ENCODE measurements at places on chromosomes 1 and 21.

DNA sequence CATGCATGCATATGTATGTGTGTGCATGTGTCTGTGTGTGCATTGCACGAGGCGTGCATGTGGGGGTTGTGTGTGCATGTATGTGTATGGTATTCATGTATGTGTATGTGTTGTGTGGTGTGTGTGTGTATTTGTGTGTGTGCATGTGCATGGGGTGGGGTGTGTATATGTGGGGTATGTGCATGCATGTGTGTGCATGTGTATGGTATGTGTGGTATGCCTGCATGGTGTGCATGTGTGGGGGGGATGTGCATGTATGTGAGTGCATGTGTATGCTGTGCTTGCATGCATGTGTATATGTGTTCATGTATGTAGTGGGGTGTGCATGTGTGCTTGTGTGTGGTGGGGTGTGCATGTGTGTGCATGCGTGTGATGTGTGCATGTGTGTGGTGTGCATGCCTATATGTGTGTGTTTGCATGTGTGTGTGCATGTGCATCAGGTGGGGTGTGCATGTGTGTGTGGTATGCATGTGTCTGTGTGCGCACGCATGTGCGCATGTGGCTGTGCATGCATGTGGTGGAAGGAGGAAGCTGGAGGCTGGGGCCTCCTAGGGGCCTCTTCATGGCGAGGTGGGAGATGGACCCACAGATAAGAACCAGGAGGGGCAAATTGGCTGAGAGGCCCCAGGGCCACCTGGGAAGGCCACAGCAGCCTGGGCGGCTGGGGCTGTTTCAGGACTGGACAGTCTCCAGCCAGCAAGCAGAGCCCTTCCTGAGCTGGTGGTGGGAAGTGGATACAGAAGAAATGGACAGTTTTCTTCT lies 35.9 kb upstream of the ARF1 start:
- no peak for DNase-seq

DNA sequence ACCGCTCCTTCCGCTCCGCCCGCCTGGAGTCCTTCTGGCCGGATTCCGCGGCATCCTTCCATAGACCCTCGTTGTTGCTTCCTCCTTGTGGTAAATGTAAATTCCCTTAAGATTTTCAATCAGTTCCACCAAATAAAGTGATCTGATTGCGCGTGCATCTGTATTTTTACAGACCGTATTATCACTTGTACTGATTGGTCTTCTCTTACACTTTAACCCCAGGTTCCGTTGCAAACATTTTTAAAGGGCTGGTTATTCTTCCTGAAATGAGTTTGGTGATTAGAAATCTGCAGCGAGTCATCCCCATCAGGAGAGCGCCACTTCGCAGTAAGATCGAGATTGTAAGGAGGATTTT lies 483 bp downstream of the YBEY start:
- no peak for DNase-seq

DNA sequence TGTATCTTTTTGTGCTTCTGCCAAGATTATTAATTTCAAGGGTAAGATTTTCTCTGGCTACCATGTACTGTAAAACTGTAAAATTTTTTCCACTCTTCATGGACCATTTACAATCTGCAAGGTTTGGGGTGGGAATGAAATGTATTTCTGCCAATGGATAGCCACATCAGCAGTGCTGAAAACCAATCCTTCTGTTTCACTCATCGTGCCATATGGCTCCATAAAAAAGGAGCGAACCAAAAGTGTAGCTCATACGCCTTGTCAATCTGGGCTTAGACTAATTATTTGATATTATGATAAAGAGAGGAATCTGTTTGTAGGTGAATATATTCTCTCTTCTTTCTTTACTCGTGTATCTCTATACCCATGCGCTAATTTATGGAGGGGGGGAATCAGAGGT lies 3.0 kb upstream of the SLC44A5 start:
- DNase-seq: no peak

DNA sequence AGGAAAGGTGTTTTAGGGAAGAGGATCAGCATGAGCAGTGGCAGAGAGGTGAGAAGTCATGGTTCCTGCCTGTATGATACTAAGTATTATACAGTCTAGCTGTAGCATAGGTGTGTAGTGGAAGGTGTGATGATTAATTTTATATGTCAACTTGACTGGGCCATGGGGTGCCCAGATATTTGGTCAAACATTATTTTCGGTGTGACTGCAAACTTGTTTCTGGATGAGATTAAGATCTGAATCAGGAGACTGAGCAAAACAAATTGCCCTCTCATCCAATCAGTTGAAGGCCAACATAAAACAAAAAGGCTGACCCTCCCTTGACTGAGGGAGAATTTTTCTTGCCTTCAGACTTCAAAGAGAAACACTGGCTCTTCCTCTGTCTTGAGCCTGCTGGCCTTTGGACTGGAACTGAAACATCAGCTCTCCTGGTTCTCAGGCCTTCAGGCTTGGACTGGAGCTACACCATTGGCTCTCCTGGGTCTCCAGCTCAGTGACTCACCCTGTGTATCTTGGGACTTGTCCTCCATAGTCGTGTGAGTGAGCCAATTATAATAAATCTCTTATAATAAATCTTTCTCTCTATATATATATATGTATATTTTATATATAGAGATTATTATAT lies 6.8 kb upstream of the CDC42 start:
- no peak for DNase-seq

DNA sequence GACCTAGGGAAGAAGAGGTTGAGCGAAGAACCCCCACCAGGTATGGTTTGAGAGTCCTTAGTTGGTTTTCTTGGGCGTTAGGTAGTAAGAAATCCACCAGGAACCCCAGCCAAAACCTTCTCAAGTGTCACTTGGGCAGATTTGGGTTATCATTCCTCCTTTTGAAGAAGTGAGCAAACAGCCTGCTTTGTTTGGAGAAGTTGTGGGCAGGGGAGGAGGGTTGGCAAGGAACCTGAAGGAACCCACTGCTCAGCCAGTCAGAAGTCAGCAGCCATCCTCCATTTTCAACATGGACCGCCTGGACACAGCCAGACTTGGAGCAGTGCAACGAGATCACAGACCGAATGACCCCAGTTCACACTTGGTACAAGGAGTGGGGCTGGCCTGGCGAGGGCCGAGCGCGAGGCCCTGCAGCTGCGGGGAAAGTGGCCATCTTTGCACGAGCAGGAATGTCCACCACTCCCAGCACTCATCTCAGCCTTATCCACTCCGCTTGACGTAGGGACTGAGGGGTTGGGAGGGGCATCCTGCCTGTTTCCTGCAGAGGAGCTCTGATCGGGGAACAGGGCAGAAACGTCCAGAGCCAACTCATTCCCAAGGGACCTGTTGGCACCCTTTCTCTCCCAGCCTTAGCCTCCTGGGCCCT lies 7.2 kb downstream of the ADPRS start:
- no peak for DNase-seq

- no peak for DNase-seq
Observed at GRCh38 chr1:201291916-201292315, 8.6 kb downstream of the PKP1 start.

- no peak for DNase-seq
Observed at GRCh38 chr1:202656057-202656456, 54.2 kb downstream of the SYT2 start.

DNA sequence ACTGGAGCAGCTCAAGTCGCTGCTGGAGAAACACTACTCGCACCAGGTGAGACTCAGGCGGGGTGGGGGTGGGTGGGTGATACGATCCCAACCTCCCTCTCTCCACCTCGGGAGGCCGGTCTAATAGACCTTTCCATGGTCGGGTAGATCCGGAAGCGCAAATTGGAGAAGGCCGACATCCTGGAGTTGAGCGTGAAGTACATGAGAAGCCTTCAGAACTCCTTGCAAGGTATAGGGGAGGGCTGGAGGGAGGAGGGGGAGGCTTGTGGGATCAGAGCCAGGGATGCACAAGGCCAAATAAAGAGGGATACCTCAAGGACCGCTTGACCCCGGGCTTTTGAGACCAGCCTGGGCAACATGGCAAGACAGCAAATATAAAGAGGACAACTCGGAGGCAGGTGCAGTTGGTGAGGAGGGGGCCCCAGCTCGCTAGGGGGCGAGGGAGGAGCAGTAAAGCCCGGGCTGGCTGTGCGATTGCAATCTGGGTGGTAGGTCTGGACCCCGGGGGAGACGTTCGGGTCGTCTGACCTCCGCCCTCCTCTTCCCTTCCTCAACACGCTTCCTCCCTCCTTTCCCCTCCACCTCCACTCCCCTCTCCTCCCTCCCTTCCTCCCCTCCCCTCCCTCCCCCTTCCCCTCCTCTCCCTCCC lies 546 bp downstream of the HES3 start:
- no peak for DNase-seq

DNA sequence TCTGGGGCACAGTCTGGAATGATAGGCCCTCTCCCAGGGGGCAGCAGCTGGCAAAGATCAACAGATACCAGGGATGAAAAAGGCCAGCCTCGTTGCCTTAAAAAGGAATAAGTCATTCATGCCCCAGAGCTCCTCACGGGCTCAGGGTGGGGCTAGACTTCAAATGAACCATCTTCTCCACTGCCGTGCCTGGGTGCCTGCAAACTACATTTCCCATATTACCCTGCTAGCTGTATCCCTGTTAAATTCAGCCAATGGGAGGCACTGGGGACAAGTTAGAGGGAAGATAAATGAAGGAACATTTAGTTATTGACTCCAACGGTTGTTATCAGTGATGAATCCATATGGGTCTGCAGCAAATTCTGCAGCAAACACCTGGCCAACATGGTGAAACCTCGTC lies 101.2 kb upstream of the CYYR1 start:
- DNase-seq: no peak

GRCh38 chr1:105172788-105173187 lies 1423.1 kb downstream of the AMY1C start:
- DNase-seq: peak; percentile 84

- DNase-seq: no peak
Observed at GRCh38 chr1:111735321-111735720, 3.9 kb downstream of the INKA2 start.

- DNase-seq: peak; percentile 48
Observed at GRCh38 chr1:207910591-207911354, at the start of gene CD34. Gene CD34, minus strand, starts transcription at chr1:207911125. Its CDS starts 45 bp downstream, at chr1:207911080.

- DNase-seq: no peak
Observed at GRCh38 chr1:244861683-244862082, 2.7 kb downstream of the HNRNPU start.

DNA sequence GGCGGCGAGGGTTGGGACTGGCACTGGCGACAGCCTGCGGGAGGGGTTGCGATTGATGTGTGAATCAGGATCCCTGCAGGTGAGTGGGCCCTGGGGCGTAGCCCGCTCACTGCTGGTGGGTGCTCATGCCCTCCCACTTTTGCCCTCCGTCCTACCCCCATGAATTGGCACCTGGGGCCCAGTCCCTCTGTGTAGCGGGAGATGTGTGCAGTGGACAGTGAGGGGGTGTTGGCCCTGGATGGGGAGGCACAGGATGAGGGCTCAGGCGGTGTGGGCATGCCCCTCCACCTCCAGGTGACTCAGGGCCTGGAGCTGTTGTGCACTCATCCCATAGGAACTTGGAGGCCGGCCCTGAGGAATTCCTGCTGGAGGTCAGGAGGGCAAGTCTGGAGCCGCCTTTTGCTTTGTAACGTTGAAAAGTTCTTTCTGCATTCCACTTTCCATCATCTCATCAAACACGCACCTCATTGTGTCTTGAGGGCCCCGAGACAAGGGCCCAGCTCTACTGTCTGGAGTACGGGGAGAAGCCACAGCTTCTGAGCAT lies 3.0 kb downstream of the PEAR1 start:
- DNase-seq: no peak

- DNase-seq: no peak
Observed at GRCh38 chr1:27503844-27504587, 14.0 kb upstream of the WASF2 start.

GRCh38 chr1:108193333-108193732 lies 6.8 kb downstream of the SLC25A24 start:
- no peak for DNase-seq

DNA sequence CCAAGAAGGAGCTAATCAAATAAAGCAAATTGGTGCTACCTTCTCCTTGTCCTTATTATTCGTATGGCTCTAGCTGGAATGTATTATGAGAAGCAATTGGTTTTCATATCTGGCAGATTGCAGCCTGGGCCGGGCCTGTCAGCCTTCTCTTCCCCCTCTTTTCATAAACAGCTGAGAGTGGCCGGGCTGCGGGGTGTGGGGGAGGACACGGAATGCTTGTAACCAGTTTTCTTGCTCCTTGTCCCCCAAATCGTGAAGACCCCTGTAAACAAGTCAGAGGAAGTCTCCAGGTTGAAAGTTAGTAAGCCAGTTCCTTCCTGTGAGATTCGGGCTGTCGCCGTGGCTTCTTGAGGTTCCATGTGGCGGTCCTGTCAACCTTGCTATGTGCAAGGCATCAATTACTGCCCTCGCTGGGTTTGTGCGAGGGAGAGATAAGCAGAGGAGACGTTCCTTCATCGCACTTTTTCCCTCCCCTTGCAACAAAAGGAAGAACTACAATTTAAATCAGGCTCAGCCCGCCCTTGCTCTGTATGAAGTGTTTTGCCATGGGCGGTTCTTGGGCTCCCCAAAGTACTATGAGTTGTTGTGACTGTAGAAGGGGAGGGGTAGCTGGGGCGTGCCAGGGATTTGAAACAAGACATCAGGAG lies 450.7 kb downstream of the CAMTA1 start:
- DNase-seq: no peak

GRCh38 chr1:12604114-12604874 lies 13.7 kb downstream of the DHRS3 start:
- no peak for DNase-seq

- no peak for DNase-seq
Observed at GRCh38 chr1:7570311-7570710, 200.8 kb upstream of the VAMP3 start.

- DNase-seq: no peak
Observed at GRCh38 chr1:84959294-84959693, 37.6 kb downstream of the MCOLN2 start.

- DNase-seq: no peak
Observed at GRCh38 chr1:115426231-115426771, 88.3 kb upstream of the NGF start.

GRCh38 chr1:119544165-119544762 lies 37.3 kb downstream of the HSD3B1 start:
- DNase-seq: no peak

DNA sequence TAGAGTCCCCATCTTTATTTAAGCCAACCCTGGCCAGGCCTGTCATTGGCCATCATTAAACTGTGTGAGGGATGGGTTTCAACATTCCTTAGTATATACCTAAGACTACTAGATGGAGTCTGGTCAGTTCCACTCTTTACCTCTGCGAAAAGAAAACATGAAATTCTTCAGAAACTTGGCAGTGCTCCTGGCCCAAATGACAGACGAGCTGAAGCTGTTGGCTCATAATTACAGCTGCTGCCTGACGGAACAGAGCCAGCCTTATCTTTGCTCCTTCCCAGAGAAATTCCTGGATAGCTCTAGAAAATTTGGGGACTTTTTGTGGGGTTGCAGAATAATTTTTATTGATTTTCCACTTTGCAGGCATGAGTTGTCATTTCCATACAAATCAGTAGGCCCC lies 30.4 kb downstream of the NPHS2 start:
- no peak for DNase-seq

DNA sequence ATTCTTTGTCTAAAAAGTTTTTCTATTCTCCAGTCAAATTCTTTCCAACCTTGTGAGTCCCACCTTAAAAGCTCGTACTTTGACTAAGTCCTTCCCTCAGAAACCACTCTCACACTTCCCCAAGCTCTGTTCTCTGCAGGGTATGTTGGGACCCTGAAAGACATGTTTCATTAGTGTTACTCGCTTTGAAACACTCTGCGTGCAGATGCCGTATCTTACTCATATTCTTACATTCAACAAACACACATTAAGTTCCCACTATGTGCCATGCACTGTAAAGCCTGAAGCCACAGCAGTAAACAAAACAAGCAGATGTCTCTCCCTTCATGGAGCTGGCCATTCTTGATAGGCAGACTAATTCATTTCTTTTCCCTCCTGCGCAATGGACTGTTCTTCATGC lies 229.7 kb downstream of the RERE start:
- no peak for DNase-seq

- DNase-seq: no peak
Observed at GRCh38 chr1:228827019-228827418, 91.7 kb downstream of the RHOU start.

GRCh38 chr1:155396874-155397476 lies 76.3 kb downstream of the RUSC1 start:
- DNase-seq: no peak
